Kidney (tissue), 22 donors: ENCODE measurements at places on chromosomes 1 and 21.

GRCh38 chr21:46000731-46001641, 19.4 kb downstream of the COL6A1 start:
- peak; percentile 68 for DNase-seq

GRCh38 chr1:56249234-56249633, 330.1 kb downstream of the PLPP3 start:
- DNase-seq: no peak

GRCh38 chr1:172394141-172394751, 26.2 kb upstream of the C1orf105 start:
- no peak for DNase-seq

DNA sequence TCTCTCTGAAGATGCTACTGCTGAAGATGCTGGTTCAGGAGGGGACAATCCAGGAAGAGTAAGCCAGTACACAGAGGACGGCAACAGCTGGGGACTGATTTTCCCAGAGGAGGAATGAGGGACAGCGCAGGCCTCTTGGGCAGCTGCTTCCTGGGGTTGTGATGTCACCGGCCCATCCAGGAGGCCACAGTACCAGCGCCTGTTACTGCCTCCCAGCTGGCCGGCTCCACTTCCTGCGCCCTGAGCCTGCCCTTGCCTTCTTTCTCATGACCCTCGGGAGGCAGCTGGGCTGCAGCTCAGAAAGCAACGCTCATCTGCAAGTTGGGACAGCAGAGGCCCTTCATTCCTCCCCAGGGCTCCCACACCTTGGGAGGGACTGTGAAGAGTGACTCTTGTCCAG, 21.9 kb upstream of the ID3 start:
- DNase-seq: no peak

DNA sequence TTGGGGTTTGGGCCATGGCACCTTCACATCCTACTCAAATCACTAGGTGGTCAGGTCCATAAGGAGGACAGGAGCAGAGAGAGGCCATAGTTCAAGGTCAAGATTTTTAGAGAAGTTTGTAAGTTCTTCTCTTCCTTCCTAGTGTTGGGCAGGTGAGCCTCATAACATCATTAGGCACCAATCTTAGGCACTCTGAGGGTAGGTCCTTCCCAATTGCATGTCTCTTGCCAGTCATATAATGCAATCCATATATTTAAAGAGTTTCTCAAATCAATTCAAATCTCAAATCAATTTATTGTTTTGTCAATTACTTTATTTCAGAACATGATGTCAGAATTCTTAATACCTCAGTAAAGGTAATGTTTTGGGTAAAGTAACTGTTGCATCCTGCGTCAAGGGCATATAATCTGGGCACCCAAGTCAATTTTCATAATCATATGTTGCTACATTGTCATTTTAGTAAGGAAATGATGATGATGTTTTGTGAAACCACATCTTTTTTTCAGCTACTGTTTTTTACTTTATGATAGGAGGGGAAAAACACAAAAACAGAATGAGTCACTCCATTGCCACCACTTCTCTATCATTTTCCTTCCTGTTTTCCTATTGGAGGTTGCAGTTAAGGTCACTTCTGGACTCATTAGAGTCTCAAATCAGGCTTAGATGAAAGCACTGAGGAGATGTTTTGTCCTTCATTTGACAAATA, 122.7 kb downstream of the UCHL5 start:
- no peak for DNase-seq

GRCh38 chr1:115539736-115540135, 102.0 kb upstream of the VANGL1 start:
- DNase-seq: no peak

DNA sequence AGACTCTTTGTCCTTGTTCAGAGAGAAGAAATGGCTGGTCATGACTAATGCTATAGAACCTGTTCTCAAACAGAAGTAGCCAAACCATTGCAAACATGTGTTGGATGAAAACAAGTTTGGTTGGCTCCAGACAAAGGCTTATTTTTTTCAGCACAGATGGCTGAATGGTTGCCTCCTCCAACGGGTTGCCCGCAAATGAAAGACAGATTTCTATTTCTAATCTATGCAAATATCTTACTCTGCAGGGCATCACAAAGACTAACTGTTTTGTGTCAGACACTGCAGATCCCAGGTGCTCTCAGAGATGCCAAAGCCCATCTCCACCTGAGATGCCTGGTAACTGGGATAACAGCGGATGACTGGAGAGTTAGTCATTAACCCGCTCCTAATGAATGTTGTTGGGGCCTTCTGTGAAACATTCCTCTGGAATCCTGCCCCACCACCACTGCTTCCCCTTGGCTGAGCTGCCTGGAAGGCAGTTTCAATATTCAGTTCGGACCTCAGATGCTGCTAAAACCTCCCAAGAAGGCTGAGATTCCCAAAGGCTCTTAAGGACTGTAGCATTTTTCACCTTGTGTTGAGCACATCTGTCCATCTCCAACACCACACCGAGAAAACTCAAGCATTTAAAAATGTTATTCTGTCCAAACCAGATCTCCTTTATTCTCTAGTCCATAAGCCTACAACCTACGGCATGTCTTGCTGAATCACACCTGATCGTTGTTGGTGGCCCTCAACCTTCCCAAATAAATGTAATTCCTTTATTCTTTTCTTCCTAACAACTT, 104.4 kb downstream of the PTPN14 start:
- peak; percentile 87 for DNase-seq

GRCh38 chr1:12285496-12286143, 55.8 kb downstream of the VPS13D start:
- DNase-seq: no peak

- no peak for DNase-seq
Measured at GRCh38 chr1:209512821-209513220, 70.7 kb upstream of the CAMK1G start.

DNA sequence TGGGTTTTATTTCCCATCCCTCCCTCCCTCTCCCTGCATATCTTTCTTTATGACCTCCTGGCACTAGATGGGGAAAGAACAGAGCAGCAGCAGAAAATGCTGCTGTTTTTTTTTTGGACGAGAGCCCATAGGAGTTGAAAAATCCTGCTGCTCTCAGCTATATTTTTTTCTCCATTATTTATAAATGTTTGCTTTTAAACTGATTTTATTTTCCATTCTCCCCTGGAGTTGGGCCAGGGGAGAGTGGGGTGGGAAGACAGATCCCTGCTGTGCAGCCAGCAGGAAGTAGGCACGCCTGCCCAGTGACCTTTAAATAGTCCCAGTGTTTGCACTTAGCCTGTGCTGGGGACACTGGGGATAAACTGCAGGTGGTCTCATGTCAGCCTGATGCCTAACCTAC, 17.4 kb downstream of the SFT2D2 start:
- DNase-seq: peak; percentile 59

DNA sequence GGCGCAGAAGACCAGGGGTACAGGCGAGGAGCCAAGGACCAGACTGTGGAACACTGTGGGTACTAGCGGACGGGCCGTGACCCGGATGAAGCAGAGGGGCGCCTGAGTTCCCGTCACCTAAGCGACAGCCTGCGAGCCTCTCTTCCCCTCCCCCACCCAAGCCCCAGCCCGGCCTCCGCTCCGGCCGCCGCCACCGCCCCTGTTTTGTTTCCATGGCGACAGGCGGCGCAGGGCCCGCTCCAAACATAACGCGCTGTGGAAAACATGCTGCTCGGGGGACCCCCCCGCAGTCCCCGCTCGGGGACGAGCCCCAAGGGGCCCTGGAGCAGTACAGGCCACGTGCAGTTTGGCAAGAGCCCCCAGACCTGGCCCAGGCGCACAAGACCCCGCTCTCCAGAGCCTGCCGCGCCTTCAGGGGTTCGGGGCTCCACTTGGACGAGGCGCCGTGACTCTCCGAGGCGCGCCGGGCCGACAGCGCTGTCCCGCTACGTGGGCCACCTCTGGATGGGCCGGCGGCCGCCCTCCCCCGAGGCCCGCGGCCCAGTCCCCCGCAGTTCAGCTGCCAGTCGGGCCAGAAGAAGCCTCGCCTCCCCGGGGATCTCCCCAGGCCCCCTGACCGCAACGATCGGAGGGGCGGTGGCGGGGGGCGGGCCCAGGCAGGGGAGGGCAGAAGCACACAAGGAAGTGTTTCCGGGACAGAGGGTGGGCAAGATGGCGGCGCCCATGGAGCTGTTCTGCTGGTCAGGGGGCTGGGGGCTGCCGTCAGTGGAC, at the start of gene MTX1:
Gene MTX1, plus strand, starts transcription at position 155 of the 771 bp plus-strand sequence. Its CDS starts 110 bp downstream, at position 265.
- DNase-seq: peak; percentile 96

- no peak for DNase-seq
Measured at GRCh38 chr21:25396135-25396711, 211.1 kb downstream of the MRPL39 start.

GRCh38 chr21:41777951-41778815, 11.3 kb upstream of the RIPK4 start:
- peak; percentile 94 for DNase-seq
